Activated T-cell treated with anti-CD3 and anti-CD28 coated beads, Interleukin-2, amount 50 U/mL, for 72 hours (primary cell): ENCODE measurements at places on chromosomes 3 and 15.
A peak's percentile ranks its signal among the peaks of the same experiment; 100 is the strongest.

DNA sequence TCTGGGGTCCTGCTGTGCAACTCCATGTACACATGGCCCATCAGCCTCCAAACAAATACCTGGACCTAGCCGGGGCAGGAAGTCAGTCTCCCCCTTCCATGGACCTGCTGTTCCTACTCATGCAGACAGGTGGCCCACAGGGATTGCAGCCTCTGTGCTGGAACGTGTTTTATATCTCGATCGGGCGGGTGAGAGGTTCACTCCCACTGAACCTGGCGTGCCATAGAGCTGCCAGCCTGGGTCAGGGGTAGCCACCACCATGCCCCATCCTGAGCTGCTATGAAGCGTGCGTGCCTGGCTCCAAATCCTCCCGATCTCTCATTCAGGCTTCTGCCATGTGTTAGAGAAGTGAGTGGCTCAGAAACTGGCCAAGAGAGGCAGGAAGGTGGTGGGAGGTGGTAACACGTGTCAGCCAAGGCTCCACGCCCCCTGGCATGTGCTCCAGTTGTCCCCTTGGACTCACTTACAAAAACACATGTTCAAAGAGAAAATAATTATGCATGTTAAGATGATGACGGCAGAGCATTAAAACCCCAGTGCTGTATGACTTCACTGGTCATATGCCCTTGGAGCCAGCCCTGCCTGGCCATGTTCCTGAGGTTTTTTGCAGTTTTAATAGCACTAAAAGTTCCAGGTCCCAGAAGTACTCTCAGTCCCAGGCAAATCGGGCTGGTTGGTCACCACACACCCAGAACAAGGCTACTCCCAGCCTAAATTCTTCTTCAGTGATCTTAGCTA lies 30.6 kb downstream of the CTSH start:
- no peak for DNase-seq

DNA sequence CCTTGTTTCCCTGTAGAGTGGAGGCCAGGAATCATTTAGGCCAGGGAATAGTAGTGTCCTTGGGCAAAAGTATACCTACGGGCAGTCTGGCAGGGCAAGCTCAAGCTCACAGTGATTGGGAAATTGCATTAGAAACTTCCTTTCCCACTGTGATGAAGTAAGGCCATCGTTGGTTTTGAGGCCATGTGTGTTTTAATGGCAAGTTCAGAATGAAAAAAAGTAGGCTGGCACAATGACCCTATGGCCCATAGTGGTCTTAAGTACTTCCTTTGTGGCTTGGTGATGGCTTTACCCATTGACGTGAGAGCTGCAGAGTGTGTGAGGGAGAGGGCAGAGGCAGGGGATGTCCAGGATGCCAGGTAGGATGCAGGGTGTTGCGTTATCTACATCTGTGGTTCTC lies 28.8 kb downstream of the LIMD1 start:
- no peak for DNase-seq

DNA sequence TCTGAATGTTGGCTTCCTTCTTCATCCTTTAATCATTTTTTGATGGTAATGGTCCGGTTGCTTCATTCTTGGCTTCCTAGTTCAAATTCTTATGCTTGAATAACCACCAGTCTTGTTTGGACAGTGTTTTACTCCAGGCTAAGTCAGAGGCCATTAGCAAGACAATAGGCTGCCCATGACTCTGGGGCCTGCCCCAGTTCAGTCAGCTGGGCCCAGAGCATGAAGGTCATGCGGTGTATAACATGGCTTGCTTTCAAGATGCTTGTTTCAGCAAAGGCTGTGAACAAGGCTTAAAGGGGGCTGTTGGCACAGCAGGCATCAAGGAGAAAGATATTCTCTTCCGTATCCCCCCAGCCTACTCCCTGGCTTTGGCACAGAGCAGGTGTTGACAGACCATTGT lies 13.7 kb downstream of the TM4SF18 start:
- DNase-seq, result no peak

GRCh38 chr3:172125963-172126457 lies 86.6 kb downstream of the FNDC3B start:
- DNase-seq, result no peak

- no peak for DNase-seq
Observed at GRCh38 chr3:112010636-112011035, 11.9 kb downstream of the TAGLN3 start.

DNA sequence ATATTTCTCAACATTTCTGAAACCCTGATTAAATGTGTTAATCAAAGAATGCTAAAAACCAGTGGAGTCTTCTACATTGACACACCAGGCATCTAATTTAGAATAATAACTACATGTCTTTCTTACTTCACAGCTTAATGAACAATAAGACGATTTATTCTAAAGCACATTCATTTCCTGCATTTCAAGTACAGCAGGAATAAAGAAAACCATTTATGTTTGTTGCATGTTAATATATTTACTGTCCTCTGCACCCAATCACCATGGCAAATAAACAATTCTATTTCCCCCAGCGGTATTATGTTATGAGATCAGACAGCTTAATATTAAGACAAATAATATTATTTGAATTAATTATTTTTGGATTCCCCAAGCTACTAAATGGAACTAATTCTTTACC lies 1336.3 kb upstream of the CADM2 start:
- no peak for DNase-seq

DNA sequence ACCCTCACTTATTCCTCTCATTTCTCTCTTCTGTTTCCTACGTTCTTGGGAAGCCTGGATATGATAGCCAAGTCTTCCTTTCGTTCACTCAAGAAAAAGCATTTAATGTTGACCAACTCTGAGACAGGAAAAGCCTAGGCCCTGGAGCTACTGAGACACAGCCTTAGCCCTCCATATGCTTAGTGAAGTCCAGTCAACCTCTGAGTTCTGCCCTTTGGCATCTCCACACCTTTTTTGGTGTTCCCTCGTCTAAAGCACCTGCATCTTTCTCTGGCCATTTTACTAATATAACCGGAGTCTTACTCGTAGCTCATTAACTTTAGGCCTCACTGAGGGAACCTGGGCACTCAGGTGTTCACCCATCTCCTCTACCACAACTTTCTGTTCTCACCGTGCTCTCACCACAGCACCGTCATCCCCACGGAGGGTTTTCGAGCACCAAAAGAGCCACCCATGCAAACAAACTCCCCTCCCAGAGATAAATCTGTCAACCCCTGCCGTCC lies 632 bp downstream of the MTHFS start:
- DNase-seq, result no peak

- DNase-seq, result no peak
Observed at GRCh38 chr3:55441499-55441898, 45.6 kb downstream of the WNT5A start.

DNA sequence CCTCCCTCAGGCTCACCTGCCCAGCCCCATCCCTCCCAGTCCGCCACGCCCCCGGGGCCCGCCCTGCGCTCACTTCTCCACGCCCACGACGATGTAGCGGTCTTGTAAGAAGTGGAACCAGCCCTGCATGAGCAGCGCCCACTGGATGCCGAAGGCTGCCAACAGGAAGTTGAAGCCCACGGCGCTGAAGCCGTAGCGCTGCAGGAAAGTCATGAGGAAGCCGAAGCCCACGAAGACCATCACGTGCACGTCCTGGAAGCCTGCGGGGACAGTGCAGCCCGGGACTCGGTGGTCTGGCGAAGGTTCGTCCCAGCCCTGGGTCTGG lies 9.7 kb downstream of the RHCG start:
- DNase-seq, result peak; percentile 49

DNA sequence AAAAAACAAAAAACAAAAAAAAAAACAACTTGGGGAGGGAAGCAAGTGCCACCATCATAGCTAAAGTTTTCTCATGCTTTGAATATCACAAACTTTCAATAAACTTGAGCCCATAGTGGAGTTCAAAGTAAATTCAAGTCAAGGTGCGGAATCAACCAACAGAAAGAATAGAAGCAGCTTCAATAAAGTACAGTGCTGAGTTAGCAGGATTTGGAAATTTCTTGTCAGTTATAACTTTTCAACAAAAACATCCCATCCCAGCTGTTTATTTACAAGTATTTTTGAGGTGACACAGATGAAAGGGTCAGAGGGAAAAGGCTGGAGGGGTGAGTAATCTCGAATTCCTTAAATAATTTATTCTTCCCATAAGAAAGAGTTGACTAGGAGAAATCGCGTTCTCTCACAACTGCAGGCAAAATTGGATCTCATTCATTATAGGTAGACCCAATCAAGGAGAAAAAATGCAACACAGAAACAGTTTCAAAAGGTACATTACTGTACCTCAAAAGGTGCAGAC lies 477.4 kb upstream of the RASGRP1 start:
- no peak for DNase-seq

DNA sequence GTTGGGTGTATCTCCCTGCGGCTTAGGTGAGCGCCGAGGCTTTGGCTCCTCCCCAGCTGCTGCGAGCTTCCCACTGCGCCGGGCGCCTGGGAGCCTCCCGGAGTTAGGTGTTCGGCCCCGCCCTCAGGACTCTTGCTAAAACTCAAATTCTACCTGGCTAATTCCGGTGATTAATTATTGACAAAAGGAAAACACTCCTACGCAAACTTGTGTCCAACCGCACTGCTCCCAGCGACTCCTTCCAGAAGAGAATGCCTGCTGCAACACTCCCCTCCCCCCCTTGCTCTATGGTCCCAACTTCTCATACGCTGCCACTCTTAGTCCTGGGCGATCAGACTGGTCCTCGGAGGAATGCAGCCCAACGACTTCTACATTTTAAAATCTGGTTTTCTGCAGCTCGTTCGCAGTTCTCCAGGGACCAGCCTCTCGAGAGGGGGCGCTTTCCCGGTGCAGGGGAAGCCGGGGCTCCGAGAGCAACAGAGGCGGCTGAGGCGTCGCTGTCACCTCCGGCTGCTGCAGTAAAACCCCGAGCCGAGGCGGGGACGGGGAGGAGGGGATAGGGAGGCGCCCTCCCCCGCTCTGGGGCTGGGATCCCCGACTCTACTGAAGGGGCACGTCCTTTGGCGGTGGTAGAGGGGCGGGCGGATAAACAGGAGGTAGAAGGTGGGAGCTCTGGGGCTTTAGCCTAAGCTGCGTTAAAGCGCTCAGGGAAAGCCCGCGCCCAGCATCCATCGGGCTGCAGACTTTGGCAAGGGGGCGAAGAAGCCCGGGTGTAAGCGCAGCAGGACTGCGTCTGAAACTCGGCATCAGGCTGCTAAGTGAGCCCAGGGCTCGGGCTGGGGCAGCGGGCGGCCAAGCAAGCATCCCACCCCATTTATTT lies at the start of gene SPTSSB:
TSS of gene SPTSSB (minus strand) at position 77 of the 880 bp plus-strand sequence. CDS start 25,194 bp downstream, outside the sequence.
- peak; percentile 54 for DNase-seq

- DNase-seq, result no peak
Observed at GRCh38 chr3:139534455-139534812, 5.1 kb downstream of the RBP1 start.
